ENCODE measurements at places on chromosomes 6 and 20. TPM values are rescaled to one million over a fixed set of nuclear protein-coding genes. Genes with fewer than 3 reads are reported as not detected.

- no peak for DNase-seq
These were observed 11.9 kb upstream of the NPBWR2 start for GRCh38 chr20:64119301-64119680.

POM121L2 gene
- total RNA-seq: not detected

MAP7 gene
- total RNA-seq: 7.9 TPM

GRCh38 chr6:112041535-112041934 lies 12.4 kb upstream of the CCN6 start:
- DNase-seq: no peak

DOK5 gene
- total RNA-seq: 23.6 TPM

DNA sequence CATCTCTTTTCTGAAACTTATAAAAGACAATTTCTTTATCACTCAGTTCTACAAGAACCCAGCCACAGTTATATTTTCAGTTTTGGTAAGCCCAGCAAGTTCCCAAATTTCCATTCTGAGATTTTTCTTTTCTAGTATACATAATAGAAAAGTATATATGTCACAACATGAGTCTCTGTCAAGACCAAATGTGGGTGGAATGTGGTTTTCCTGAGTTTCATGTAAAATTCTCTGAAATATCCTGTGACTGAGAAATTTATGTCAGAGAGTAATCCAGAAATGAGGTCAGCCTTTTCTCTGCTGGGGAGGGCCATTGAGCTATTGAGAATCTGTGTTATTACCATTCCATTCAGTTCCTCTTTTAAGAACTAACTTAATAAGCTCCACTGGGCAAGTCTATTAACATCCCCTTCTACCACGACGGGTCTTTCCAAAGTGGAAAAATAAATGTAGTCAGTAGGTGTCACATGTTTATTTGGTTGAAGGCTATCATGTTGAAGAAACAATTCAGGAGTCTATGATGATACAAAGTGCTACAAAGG lies 100.7 kb upstream of the HMGN3 start:
- DNase-seq: no peak

GRCh38 chr20:10002866-10003265 lies 31.9 kb upstream of the ANKEF1 start:
- peak; percentile 38 for DNase-seq

PGM3 gene
- 57.3 TPM for total RNA-seq

- no peak for DNase-seq
These were observed 48.2 kb downstream of the IRF4 start for GRCh38 chr6:439641-440167.

FYN gene
- total RNA-seq: 281 TPM

DNA sequence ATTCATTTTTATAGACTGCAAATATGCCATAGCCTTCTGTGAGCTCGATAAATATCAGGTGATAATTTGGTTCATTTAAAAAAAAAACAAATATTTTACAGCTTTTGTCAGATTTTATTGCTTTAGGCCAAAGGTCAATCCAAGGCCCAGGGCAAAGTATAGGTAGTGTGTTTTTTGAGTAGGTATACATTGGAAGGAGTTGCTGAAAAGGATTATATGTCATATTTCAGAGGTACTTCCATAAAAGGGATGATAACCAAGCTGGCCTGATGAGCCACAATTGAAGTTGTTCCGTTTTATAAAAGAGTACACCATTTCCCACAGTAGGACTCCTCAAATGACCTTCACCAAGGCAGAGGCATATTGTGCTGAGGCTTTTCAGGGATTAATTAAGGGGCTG lies 452.8 kb upstream of the FLRT3 start:
- DNase-seq: no peak

PRPF6 gene
- 44.0 TPM for total RNA-seq

ADA gene
- 1.7 TPM for total RNA-seq
